Activated T-helper 1 cell treated with anti-CD3 and anti-CD28 coated beads, Interleukin-2, amount 50 U/mL, for 16 hours (primary cell): ENCODE measurements at places on chromosomes 6 and 20.

DNA sequence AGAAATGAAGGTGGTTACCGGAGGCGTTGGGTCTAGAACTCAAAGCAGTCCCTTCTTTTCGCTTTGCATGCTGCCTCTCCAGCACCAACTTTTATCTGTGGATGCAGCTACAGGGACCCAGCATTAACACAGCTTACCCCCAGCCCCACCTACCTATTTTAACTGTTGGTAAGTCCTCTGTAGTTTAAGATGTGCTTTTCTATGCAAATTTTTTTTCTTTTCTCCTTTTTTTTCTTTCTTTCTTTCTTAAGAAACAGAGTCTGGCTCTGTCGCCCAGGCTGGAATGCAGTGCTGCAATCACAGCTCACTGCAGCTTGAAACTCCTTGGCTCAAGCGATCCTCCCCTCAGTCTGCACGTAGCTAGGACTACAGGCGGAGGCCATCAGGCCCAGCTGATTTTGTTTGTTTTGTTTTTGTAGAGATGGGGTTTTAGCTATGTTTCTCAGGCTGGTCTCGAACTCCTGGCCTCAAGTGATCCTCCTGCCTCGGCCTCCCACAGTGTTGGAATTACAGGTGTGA, 6.5 kb upstream of the USP45 start:
- DNase-seq = no peak

DNA sequence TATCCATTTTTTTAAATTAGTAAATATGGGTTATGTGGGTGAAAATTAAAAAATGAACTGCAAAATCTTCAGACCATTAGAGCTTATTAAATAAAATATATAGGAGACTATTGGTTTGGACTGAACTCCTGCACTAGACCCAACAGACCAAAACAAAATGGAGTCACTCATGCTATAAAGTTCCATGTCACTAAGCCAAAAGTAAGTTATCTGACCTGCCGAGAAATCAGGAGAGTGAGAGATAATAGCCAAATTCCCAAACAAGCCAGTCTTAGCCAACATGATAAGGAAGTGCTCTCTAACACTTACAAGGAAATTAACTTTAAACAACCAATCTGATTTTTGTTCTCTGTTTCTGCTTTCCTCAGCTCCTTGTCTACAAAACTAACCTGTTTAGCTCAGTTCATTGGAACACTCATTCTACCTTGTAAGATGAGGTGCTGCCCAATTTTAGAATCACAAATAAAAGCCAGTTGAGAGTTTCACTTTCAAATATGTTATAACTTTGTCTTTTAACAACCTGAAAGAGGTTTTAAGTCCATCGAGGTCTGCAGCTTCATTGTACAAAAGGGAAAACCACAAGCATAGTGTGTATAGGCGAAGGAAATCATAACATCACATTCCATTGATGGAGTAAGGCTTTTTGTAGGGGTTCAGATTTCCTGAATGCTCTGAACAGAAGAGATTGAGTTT, 220.5 kb downstream of the TENT5A start:
- DNase-seq = no peak

GRCh38 chr20:2131366-2131765, 29.7 kb downstream of the STK35 start:
- DNase-seq = no peak

DNA sequence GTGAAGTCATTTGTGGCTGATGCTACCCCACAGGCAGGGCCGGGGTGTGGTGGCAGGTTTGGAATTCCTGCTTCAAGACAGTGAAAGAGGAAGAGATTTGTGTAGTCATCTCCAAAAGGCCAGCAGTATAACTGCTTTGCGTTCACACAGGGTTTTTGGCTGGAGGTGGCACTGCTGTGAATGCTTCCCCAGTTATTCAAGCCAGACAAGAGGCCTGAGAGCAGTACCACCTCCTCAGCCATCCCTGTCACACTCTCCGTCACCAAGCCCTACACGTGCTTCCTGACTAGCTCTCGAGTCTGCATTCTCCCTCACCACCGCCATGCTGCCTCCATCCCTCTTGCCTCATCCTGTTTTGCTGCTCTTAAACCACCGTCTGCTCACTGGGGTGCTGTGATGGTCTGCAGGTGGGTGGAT, 23.9 kb downstream of the ARMC2 start:
- DNase-seq = no peak

GRCh38 chr20:40970218-40970617, 58.4 kb upstream of the TOP1 start:
- DNase-seq = no peak

GRCh38 chr20:51423290-51423667, 119.2 kb downstream of the NFATC2 start:
- no peak for DNase-seq

- no peak for DNase-seq
These were observed 67.1 kb upstream of the RBM24 start for GRCh38 chr6:17214106-17214505.

GRCh38 chr6:4644996-4645395, 131.2 kb upstream of the CDYL start:
- no peak for DNase-seq

DNA sequence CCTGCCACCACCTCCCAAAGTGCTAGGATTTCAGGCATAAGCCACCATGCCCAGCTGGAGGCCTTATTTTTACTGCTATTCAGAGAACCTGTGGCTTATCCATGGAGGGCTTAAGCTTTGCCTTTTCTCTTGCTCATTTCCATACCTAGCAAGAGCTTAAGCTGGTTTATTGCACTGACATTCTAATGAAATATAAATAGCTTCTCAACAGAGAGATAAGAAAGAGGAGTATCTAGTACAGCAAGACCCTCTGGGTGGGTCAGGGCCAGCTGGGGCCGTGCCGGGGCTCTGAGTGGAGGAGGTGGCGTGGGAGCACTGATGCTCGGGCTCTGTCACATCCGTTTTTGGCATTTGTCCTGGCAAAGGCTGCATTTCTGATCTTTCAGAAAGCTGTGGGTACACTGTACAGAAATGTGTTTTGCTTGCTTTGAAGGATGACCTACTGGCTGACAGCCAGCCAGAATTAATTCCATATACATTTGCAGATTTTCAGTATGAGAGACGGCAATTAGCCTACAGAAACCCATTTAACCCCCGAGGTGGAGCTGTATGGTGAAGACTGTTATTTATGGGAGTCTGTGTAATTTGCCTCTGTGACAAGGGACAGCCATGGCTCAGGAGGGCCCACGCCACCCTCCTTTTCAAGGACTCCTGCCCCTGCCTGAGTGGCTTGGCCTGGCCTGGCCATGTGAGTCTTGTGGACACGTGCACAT, 181.6 kb upstream of the AKAP12 start:
- DNase-seq = no peak

DNA sequence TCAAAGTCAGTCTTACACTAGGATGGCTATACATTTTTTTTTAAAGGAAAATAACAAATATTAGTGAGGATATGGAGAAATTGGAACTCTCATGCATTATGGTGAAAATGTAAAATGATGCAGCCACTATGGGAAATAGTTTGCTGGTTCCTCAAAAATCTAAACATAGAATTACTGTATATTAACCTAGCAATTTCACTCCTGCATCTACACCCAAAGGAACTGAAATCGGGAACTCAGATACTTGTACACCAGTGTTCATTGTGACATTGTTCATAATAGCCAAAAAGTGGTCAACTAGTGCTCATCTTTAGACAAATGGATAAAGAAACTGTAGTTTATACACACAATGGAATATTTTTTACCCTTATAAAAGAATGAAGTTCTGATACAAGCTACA, 110.7 kb downstream of the UTRN start:
- no peak for DNase-seq

DNA sequence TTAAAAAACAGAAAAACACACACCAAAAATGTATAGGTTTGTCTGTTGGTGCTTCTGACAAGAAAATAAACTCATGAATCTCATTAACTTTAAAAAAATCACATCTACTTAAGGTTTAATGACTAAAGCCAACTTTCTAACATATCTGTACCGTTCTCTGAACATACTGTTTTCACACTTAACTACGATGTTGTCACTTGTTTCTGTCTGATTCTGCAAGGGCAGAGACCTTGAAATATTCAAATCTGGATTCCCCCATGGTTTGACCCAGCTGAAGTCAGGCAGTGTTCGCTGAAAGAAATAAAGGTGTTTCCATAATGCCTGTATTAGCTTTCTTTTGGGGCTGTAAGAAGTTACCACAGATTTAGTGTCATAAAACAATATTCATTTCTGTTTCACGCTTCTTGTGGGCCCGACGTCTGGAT, 2.7 kb upstream of the ASXL1 start:
- DNase-seq = no peak

DNA sequence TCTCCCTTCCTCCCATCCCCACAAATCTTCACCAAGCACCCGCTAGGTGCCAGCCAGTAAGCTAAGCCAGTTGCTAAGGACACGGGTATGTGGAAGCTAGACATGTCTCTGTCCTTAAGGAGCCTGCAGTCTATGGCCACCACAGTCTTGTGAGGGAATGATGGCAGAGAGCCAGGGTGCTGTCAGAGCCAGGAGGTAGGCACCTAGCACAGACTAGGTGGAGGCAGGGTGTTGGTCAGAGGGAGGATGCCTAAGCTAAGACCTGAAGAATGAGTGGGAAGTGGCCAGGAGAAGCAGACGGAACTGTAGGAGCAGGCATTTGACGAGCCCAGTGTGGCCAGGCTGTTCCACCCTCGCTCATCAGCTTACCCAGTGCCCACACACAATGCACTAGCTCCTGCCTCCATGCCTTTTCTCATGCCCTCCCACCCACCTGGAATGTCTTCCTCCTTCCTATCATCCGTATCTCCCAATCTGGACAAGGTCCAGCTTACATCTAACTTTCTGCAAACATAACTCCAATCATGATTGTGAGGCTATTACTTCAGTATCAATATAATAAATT, 125.6 kb downstream of the FOXC1 start:
- DNase-seq = no peak

DNA sequence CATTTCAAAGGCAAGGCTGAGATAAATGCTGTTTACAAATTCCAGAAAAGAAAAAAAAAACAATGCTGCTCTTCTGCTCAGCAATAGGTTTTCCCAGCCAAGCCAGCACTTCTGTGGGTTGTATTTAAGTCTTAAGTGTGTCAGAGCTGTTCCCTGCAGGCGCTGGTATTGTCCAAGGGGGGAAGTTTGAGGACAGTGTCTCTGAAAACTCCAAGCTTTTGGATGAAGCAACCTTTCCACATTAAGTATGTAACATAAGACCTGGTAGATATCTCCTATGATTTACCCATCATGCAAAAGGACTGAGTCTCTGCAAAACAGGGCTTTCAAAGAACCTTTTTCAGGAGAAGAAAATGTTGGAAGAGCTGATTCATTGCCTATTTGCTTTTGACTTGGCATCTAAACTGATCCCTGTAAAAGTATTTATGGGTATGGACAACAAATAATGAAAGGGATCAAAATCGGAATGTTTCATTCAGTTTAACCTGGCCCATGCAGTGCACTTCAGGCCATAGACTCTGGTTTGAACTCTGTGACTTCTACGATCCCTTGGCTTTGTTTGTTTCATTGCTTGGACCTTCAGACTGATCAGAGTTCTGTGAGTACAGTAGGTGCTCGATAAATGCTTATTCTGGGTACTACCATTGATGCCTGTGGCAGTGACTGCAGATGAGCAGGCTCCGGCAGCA, 16.1 kb upstream of the PLG start:
- no peak for DNase-seq

- DNase-seq = no peak
These were observed 11.6 kb upstream of the CD164 start for GRCh38 chr6:109393886-109394281.

- DNase-seq = peak; percentile 81
These were observed 16.2 kb upstream of the UBR2 start for GRCh38 chr6:42547407-42548329.

DNA sequence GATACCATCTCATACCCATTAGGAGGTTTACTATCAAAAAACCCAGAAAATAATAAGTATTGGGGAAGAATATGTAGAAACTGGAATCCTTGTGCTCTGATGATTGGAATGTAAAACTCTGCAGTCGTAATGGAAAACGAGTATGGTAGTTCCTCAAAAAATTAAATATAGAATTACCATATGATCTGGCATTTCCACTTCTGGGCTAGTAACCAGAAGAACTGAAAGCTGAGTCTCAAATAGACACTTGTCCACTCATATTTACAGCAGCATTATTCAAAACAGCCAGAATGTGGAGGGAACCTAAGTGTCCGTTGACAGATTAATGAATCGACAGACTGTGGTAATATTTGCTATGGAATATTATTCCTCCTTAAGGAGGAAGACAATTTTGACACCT, 44.3 kb downstream of the FOXC1 start:
- no peak for DNase-seq

DNA sequence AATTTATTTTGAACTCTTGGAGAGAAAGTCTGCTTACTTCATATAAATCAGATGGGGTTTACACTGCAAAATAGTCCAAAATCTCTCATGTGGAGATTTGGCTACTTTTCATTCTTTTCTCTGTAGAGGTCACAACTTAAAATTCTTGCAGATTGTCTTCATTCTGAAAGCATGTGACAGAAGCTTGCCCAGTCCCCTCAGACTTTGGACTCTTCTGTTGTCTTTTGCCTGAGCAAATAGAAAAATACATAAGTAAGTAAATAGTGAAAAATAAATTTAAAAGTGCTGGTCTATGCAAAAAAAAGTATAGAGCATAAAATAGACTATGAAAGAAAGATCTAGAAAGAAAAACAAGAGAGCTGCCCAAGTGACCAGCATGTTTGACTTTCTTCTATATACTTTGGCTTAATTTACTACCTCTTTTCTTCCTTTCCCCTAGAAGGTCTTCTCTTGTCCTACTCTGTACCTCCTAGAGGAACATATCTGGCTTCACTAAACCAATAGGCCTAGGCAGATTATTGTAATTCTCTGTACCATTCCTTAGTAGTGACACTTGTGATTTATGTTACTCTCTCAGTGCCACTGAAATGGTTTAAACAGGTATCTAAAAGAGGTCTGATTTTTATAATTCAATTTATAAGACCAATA, 260.9 kb downstream of the TENT5A start:
- no peak for DNase-seq
